GM20000 (cell line): ENCODE measurements at places on chromosomes 11 and 22.

GRCh38 chr11:126494831-126495230, 139.3 kb downstream of the ST3GAL4 start:
- DNase-seq = no peak

GRCh38 chr11:76330651-76331050, 50.3 kb downstream of the THAP12 start:
- no peak for DNase-seq

- peak; percentile 52 for DNase-seq
These were observed 605 bp upstream of the COPB1 start for GRCh38 chr11:14500181-14500651.

DNA sequence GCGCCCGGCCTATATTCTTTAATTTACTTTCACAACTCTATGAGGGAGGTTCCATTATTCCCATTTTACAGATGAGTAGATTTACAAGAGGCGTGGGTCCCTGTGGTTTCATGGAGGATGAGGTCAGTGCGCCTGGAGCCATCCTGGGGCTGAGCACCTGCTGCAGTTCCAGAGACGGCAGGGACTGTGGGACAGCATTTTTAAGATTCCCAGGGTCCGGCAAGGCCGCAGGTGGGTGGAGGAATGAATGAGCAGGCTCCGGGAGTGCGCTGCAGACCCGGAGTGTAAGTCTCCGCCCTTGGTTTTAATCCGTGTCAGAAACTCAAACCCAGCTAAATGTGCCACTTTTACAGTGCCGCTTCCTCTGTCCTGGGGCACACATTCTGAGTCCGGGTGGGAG, 4.1 kb upstream of the CHRM1 start:
- no peak for DNase-seq

DNA sequence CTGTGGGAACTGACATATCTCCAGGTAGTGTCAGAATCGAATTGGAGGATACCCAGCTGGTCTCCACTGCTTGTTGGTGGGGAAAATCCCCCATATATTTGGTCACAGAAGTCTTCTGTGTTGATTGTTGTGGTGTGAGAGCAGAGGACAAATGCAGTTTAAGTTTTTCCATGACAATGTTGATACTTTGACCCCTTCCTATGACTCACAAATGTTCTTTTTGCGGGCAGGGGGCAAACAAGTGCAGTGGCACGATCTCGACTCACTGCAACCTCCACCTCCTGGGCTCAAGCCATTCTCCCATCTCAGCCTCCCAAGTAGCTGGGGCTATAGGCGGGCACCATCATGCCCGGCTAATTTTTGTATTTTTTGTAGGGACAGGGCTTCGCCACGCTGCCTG, 7.4 kb upstream of the PATL1 start:
- no peak for DNase-seq

DNA sequence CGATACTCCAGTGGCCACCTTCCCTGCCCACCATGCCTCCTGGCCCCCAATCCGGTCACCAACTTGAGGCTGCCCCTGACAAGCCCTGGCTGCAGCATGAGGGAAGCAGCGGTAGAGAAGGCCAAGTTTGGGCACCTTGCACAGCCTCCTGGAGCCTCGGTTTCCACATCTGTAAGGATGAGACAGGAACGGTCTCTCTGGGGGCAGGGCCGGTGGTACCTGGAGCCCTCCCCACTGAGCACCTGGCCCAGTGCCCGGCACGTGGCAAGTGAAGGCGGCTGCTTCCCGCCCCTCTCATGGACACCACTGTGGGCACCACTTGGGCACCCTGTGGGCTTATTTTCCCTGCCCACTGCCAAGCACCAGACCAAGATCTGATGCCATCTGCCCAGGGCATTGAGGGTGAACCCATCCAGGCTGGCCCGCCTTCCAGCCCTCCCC, 77.8 kb downstream of the CDKN1C start:
- DNase-seq = no peak

DNA sequence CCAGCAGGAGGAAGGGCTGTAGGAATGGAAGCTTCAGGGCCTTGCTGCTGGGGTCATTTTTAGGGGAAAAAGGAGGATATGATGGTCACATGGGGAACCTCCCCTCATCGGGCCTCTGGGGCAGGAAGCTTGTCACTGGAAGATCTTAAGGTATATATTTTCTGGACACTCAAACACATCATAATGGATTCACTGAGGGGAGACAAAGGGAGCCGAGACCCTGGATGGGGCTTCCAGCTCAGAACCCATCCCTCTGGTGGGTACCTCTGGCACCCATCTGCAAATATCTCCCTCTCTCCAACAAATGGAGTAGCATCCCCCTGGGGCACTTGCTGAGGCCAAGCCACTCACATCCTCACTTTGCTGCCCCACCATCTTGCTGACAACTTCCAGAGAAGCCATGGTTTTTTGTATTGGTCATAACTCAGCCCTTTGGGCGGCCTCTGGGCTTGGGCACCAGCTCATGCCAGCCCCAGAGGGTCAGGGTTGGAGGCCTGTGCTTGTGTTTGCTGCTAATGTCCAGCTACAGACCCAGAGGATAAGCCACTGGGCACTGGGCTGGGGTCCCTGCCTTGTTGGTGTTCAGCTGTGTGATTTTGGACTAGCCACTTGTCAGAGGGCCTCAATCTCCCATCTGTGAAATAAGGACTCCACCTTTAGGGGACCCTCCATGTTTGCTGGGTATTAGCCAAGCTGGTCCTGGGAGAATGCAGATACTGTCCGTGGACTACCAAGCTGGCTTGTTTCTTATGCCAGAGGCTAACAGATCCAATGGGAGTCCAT, 14.1 kb downstream of the IL10RA start:
- DNase-seq = no peak

- DNase-seq = no peak
These were observed 21.4 kb upstream of the RASL10A start for GRCh38 chr22:29336751-29337490.

DNA sequence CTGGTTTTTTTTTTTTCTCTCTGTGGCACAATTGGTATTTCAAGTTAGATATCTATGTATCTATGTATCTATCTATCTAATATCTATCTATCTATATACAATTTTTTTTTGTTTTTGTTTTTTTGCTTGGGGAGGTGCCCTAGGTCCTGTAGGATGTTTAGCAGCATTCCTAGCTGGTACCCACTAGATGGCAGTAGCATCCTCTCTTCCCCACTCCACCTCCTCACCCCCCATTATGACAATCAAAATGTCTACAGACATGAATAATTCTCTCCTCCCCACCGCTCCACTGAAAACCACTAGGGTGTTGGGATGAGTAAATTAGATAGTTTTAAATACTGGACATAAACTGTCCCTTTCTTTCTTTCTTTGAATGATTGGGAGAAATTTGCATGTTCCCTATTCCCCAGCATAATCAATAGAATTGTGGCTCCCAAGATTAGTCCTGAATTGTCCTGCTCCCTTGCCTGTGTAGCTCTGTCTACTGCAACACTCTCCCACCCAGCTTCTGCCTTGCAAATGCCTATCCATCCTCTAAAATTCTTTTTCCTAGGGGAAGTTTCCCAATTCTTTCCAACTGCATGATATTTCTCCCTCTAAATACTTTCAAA, 1152.4 kb downstream of the LRRC4C start:
- peak; percentile 45 for DNase-seq

- DNase-seq = no peak
These were observed 1.9 kb downstream of the CD151 start for GRCh38 chr11:834371-835316.

DNA sequence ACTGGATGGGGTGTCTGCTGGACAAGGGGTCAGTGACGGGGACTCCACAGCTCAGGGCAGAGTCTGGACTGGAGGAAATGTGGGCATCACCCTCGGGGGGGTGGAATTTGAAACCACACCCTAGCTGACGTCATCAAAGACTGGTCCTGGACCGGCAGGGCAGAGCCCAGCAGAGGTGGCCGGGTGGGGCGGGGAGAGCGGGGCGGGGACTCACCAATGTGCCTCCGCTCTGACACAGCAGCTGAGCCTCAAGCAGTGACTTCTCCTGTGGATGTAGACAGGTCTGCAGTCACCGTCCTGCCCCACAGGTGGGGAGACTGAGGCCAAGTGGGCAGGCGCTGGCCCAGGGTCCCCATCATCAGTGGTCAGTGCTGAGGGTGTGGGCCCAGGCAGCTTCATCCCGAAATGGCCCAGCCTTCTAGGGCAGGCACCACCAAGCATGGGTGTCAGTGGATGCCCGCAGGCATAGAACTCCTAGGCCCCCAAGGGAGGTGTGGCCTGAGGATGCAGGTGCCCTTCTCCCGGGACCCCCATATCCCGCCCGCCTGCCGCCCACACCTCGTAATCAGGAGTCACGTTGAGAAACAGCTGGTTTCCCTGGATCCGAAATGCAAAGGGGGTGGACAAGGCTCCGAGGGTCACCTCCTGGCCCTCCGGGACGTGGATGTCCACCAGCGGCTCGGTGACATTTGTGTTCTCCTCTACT, 603 bp downstream of the CDHR5 start:
- DNase-seq = no peak

GRCh38 chr11:63552921-63553320, 10.3 kb downstream of the PLAAT2 start:
- no peak for DNase-seq

DNA sequence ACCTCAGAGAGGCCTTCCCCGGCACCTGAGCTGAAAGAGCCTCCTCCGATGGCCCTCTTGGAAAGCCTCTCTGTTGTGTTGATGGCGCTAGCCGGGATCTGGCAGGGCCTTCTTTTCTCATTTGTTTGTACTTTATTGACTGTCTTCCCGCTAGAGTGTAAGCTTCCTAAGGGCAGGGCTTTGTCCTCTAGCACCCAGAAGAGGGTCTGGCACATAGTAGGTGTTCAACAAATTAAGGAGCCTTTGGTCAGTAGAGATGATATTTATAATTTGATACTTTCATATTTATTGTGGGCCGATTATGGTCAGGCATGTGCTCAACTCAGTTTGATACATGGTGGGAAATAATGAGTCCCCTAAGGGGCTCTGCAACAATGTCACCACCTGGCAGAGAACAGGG, 4.0 kb downstream of the ARL2 start:
- DNase-seq = no peak

GRCh38 chr11:19279451-19279850, 38.7 kb upstream of the E2F8 start:
- no peak for DNase-seq

GRCh38 chr11:10906521-10906920, 48.7 kb upstream of the ZBED5 start:
- no peak for DNase-seq

DNA sequence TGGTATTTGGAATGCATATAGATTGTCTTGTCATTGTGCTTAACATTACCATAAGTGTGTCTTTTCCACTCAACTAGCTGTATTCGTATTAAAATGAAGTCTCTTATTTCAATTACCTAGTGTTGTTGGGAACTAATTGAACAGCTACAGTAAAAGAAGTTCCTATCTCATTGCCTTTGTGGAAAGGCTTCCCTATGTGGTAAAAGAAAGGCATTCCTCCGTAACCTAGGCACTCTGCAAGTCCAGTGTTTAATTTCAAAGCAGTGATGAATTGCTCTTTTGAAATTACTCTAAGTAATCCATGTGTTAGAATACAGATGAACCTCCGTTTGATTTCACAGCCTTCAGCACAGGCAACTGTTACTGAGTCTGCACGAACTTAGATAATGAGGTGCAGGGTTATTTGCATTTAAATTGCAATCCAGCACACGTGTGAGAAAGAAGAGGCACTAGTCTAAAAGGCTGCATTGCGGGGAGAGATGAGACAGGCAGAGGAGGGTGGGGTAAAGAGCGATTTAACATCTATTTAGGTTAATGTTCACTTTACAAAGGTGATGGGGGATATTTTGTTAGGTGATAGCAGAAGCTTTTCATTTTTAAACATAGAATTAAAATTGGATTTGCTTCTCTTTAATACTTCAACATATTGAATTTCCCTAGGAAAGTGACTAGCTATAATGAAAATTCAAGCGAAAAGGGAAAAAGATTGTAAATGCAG, 25.0 kb upstream of the CRTAM start:
- no peak for DNase-seq

- peak; percentile 79 for DNase-seq
These were observed 10.9 kb upstream of the FCHSD2 start for GRCh38 chr11:73152861-73153483.

DNA sequence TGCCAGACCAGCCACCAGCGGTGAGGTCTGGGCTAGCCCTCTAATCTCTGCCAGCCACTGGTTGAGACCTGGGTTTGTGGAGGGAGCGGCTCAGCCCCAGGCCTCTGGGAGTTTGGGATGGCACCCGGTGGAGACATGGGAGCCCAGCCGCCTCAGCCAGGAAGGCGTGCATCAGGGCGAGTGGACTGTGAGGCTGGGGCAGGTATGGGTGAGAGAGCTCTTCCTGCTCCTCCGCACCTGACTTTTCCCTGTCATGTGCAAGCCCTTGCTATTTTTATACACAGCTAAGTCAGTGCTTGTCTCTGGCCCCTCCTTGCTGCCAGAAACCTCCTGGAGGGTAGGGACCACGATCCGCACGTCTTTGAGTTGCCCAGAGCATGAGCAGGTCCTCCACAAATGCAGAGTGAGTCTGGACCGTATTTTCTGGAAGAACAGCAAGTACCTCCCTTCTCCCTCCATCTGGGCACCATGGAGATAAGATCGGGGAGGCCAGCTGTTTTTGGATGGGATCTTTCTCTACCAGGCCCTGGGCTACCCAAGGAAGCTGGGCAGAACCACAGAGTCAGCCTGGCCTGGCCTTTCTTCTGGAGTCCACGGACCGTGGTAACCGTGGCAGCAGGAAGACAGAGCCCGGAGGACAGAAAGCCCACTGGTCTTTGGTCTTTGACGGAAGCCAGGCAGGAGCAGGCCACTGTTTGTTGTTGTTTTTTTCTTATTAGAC, 53.3 kb downstream of the IGLL1 start:
- no peak for DNase-seq

DNA sequence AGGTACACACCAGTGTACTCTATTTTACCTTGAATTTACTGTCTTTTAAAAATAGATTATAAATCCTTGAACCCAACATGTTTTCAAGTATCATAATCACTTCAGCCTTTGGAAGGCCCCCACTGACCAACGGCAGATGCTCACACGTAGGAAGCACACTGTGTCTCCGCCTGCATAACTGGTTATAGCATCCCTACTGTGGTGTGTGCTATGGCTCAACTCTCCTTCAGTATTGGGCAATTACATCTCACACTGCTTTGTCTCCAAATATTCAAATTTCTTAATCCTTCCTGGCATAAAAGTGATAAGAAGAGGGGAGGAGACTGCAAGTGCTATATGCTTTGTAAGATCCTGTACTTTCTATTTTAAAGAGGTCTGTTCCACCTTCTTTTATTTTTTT, 165.7 kb downstream of the CADM1 start:
- DNase-seq = no peak

GRCh38 chr11:126766440-126766839, 234.1 kb downstream of the KIRREL3 start:
- DNase-seq = no peak

DNA sequence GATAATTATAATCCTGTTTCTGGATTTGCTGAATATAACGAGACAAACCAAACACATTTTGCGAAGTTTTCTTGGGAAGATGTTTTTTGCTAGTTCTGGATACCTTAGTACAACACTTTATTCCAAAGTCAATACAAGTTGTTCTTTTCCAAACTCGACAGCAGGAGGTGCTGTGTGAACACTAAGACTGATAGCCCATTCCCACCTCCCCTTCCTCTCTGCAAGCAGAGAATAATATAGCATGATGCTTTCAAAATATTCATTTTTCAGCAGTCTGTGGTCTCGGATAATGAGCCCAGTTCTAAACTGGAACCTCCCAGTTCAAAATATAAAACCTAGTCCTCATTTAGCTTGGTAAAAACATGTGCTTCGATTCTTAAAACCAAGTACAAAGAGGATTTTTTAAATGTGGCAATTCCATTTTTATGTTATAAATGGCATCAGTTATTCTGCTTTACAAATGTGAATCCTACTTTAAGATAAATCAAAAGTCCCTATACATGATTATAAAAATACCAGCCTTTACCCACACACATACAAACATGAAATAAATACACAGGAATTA, 129.1 kb downstream of the DCDC1 start:
- DNase-seq = no peak
